Thoracic aorta (tissue), 2 donors: ENCODE measurements at places on chromosomes 7 and 10.
A peak's percentile ranks its signal among the peaks of the same experiment; 100 is the strongest.

- no peak for DNase-seq
These were observed 1.7 kb upstream of the FUOM start for GRCh38 chr10:133359554-133359971.

- DNase-seq, result no peak
These were observed 290.4 kb downstream of the IPMK start for GRCh38 chr10:57977262-57977661.

- DNase-seq, result no peak
These were observed 18.6 kb downstream of the PPP1R3C start for GRCh38 chr10:91614225-91614624.

GRCh38 chr10:51718804-51719291, 19.5 kb upstream of the CSTF2T start:
- no peak for DNase-seq

- DNase-seq, result no peak
These were observed 34.4 kb upstream of the PNLIP start for GRCh38 chr10:116511365-116511764.

DNA sequence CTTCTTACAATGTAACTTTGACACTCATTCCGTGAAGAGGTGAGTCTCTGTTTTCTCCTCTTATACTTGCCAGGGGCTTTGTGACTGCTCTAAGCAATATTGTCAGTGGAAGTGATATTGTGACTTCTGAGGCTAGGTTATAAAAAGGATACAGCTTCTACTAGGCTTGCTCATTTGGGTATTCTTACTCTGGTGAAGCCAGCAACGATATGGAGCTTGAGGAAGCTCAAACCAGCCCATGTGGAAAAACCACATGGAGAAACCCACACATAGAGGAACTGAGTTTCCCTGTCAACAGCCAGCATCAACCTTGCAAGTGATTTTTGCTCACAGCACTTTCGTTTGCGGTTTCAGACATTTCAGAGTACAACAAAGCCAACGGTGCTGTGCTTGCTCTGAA, 149.6 kb upstream of the SEMA3E start:
- no peak for DNase-seq

DNA sequence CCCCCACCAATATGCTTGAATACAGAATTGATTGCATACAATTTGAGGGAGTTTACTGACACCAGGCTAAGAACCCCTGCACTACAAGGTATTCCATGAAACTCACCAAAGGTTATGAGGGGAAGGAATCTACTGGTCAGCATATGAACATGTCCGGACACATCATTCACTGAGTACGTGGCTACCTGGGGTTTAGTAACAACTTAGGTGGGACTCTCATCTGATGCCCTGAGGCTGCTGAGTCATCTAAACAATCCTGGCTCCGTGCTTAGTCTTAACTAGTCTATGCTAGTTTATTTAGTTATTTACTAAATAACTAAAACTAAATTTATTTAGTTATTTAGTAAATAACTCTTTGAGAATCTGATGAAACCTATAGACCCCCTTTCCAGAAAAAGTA, 11.3 kb downstream of the PI4K2A start:
- no peak for DNase-seq

DNA sequence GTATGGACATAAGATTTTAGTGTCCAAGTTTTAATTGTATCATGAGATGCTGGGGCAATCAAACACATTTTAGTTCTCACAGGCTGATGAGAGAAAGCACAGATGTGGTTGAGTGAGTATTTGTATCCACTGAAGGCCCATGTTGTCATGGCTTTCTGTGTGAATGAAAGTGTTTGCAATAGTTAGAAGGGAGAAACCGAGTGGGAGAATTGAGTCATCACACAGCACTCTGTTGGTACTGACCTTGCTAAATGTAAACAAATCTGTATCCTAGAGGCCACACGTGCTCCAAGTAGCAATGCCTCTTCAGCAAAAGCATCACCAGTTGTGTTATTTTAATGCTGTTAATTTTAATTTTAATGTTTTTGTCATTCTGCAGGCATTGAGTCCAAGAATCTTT, 121.2 kb downstream of the EMX2 start:
- no peak for DNase-seq

- DNase-seq, result no peak
These were observed 60.8 kb downstream of the CARD11 start for GRCh38 chr7:2982831-2983230.

DNA sequence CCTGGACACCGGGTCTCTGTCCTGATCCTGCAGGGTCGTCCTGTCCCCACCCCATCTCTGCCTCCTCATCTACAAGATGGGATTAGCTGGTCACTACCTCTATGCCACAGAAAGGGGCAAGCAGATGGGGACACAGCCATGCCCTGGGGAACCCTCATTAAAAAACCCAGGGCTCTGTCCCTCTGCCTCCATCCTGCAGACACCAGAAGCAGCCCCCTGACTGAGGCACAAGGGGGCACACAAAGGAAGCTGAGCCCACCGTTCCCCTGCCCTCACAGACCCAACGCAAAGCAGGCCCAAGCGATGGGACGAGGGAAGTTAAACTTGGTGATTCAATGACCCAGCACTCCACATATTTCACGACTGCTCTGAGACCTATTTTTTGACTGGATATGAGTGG, 142.4 kb downstream of the TCERG1L start:
- no peak for DNase-seq

DNA sequence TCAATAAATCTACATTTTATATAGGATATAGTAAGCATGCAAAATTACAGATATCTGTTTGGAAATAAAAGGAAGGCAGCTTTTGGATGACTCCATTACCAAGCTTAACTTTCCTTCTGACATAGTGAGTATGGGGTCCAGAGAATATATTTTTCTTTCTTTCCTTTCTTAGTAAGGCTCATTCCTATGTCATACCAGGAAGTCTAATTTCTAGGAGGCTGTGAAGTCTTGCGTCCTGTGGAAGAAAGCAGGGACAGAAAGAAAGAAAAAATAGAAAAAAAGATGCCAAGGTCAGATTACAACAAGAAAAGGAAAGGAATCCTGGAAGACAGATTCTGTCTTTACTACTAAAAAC, 36.3 kb downstream of the AKR1C8 start:
- DNase-seq, result no peak

GRCh38 chr10:4331150-4331549, 494.9 kb upstream of the AKR1E2 start:
- DNase-seq, result no peak

GRCh38 chr10:12638103-12638502, 288.8 kb downstream of the CAMK1D start:
- no peak for DNase-seq

DNA sequence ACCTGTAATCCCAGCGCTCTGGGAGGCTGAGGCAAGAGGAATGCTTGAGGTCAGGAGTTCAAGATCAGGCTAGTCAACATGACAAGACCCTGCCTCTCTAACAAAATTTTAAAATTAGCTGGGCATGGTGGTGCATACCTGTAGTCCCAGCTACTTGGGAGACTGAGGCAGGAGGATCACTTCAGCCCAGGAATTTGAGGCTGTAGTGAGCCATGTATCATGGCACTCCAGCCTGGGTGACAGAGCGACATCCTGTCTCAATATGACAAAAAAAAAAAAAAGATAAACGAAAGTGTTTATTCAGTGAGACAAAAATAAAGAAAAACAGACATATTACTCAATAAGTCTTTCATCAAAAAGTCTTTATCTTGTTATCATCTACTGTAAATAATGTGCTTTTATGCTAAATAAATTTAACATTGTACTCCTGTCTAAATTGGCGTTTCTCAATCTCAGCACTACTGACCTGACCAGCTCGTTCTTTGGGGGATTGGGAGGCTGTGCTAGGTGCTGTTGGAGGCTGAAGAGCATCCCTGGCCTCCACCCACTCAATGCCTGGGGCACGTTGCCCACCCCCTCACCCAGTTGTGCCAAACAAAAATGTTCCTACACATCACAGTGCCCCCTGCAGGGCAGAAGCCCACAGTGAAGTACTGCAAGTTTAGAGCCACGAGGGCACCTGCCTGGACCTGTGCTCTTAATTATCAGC, 57.7 kb downstream of the NCAPG2 start:
- no peak for DNase-seq

DNA sequence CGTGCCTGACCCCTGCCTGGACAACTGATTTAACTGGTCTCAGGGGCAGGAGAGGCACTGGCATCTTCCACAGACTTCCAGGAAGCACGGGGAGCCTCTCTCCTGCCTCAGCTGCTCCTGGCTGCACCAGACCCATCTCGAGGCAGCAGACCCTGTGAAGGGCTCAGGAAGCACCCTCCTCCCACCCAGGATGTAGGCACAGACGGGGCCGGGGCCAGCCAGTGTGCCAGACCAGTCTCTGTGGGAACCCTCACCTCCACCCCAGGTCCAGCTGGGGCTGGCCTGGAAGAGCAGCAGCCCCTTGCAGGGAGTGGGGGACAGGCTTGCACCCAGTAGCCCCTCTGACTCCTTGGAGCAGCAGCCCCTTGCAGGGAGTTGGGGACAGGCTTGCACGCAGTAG, 56.3 kb downstream of the RASGEF1A start:
- DNase-seq, result no peak

- no peak for DNase-seq
These were observed 12.1 kb downstream of the ENTPD1 start for GRCh38 chr10:95767884-95768556.

DNA sequence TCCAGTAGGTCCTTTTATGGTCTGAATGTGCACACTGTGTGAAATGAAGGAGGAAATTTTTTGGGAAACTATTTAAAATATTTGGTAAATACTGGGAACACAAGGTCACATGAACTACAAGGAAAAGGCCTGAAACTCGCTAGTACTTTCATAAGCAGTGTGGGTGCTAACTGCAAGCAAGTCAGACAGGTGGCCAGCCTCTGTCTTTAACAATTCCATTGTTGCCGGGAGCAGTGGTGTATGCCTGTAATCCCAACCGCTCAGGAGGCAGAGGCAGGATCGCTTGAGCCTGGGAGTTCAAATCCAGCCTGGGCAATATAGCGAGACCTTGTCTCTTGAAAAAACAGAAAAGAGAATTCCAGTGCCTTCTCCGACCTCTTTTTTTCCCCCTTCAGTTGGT, 37.5 kb downstream of the SMURF1 start:
- DNase-seq, result no peak

DNA sequence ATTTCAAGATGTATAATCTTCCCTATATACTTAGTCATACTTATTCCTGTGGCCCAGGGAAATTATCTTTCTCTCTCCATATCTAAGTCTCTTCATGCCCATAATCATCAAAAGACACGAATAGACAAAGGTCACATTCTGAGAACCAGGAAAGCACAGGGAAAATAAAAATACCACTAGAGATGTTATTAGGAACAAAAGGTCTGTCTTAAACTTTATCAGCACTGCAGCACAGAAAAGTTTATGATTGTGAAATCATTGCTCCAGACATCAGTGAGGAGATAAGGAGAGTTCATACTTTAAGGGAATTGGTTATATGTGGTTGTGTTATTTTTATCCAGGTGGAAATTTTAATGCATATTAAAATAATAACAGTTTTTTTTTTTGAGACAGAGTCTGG, 974.6 kb upstream of the CELF2 start:
- DNase-seq, result no peak

- no peak for DNase-seq
These were observed 103.7 kb upstream of the VWC2 start for GRCh38 chr7:49669692-49670260.

DNA sequence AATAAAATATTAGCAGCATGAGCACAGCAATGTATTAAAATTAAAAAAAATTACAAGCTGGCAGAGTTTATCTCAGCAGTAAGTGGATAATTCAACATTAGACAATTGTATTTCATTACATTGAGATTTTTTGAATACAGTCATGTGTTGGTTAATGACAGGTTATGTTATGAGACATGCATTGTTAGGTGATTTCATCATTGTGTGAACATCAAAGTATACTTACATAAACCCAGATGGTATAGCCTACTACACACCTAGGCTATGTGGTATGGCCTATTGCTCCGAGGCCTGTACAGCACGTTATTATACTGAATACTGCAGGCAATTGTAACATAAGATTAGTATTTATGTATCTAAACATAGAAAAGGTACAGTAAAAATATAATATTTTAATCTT, 29.7 kb downstream of the CCDC6 start:
- no peak for DNase-seq

GRCh38 chr7:119711104-119711503, 561.9 kb upstream of the KCND2 start:
- DNase-seq, result no peak

- DNase-seq, result no peak
These were observed 1.4 kb downstream of the HPS6 start for GRCh38 chr10:102066399-102067088.

DNA sequence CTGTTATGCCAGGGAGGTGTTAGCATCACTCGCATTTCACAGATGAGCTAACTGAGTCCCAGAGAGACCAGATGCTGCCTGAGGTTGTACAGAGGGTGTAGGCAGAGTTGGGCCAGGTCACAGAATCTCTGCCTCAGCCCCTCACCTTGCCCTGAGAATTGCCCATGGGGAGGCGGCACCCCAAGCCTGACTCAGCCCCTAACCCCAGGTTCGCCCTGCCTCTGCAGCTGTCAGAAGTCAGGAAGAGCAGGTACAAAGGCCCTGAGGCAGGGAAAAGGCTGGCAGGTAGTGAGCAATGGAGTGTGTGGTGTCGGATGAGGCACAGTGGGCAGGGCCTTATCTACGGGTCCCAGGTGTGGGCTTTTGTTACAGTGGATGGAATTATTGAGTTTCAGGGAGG, 79.4 kb downstream of the MYL10 start:
- DNase-seq, result no peak

GRCh38 chr7:27138985-27139333, 4.5 kb downstream of the HOXA5 start:
- DNase-seq, result no peak

GRCh38 chr7:94109556-94109955, 105.4 kb upstream of the BET1 start:
- no peak for DNase-seq

- DNase-seq, result no peak
These were observed 157.4 kb downstream of the SKIDA1 start for GRCh38 chr10:21368022-21368582.

GRCh38 chr10:110076559-110077318, 69.0 kb downstream of the ADD3 start:
- peak; percentile 25 for DNase-seq
